ENCODE measurements at places on chromosomes 3 and 15.

DNA sequence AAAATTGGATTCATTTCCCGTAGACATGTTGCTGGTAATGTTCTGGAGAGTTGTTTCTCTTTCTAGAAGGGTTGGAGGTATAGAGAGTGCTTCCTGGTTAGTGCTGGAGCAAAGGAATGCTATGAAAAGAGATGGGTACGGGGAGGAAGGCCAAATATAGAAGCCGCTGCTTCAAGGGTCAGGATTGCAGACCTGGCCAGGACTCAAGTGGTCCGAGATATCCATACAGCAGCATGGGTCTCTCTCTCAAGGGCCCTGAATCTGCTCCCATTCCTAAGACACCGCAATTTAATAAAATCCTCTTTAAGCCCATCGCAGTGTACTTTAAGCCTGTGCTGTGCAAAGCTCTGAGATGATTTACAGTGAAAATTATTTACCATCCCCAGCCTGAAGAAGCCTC is 287.0 kb downstream of the FAM43A start:
- DNase-seq, result no peak

GRCh38 chr3:143978263-143978631 is 6.6 kb downstream of the DIPK2A start:
- DNase-seq, result no peak

DNA sequence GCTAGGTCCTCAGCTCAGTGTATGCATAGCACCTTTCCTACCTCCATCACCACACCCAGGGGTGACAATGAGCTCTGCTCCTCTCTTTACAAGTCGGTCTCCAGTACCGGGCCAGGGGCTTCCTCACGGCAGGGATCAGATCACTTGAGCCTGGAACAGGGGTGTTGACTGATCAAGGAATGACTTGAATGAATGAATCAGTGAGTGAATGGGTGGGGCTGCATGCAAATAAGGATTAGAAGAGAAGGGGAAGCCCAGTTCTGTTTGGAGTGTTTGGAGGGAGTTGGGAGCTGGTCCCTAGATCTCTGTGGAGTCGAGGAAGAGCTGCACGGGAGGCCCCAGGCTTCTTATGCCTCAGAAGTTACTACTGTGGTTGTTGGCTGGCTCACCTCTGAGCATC is 87.0 kb downstream of the TMEM266 start:
- no peak for DNase-seq

DNA sequence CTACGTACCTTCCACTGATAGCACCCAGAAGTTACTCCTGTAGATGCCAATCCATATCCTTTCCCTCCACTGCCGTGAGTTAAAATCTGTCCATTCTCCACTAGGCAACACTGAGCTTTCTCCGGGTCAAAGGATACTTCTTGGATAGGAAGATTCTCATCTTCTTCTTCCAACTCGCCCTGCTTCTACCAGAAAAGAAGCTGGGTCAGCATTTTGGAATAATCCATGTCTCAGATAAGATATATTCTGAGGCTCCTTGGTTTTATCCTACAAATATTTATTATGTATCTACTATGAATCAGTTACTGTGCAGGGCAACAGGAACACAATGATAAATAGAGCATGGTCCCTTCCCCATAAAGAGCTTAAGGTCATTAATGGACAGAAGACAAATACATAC is 89.2 kb downstream of the FBXL22 start:
- DNase-seq, result no peak

- no peak for DNase-seq
Measured at GRCh38 chr3:125019271-125019670, 36.5 kb downstream of the HEG1 start.

- DNase-seq, result no peak
Measured at GRCh38 chr15:80722811-80723210, 27.7 kb downstream of the ABHD17C start.

DNA sequence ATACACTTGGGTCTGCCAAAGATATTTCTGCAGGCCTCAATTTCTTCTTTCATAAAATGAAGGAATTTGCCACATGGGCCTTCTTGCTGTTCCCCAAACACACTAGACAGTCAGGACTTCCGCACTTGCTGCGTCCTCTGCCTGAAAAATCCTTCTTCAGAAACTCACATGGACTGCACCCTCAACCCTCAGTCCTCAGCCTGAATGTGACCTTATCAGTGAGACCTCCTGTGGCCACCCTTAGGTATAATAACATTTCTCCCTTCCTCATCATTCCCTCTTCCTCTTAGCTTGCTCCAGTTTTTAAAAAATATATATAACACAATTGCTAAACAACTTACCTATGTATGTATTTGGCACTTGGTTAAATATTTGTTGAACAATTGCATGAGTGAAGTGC is 257.5 kb downstream of the MFSD1 start:
- DNase-seq, result peak; percentile 42
